Naive B cell (primary cell): ENCODE measurements at places on chromosomes 1 and 21.

GRCh38 chr1:235657747-235658526 lies 8.4 kb upstream of the GNG4 start:
- DNase-seq = no peak

DNA sequence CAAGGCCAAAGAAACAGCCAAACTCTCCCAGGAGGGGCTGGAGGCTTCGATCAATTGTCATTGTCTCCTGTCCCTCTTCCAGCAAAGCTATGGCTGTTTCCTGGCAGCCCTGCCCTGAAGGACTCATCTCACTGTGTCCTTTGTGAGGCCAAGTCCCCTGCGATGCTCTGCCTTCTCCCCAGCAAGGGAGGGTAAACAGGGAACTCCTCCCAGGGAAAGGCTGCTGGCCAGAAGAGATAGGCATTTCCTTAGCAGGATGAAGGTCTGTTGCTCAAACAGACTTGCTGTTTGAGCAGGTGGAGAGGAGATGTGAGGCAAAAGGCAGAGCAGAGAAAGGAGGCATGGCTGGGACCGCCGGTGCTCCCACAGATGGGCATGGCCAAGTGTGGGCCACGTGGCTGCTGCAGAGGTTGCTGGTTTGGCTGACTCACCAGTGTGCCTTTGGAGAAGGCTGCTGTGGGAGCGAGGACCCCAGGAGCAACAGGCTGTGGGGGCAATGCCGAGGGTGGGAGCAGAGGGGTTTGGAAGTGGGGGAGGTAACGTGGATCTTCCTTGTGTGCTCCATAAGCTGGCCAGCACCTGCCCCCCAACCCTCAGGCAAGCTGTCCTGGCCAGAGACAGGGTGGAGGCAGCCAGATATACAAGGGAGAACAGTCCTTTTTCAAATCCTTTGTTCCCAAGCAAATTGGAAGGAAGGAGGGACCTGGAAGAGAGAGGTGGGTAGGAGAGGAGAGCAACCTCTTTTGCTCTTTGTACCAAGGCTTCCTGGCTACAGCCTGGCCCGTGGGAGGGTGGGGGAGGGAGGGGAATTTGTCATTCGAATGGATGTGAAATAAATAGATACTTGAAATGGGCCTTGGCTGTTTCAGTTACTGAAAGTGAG lies 449.8 kb downstream of the SIPA1L2 start:
- no peak for DNase-seq

DNA sequence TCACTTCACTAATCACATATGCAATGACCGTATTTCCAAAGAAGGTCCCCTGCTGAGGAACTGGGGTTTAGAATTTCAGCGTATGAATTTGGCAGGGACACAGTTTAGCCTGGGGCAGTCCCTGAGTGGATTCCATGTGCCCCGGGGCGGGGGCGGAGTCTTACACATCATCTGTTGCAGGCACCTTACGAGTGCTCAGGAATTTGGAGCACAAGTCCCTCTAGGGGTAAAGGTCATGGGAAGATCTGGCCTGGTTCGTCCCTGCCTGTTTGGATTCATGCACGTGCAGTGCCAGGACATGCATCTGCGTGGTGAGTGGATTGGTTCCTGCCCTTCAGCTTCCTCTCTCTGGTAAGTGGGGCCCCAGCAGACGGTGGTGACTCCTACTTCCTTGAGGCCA lies 208.3 kb upstream of the C1orf174 start:
- no peak for DNase-seq

DNA sequence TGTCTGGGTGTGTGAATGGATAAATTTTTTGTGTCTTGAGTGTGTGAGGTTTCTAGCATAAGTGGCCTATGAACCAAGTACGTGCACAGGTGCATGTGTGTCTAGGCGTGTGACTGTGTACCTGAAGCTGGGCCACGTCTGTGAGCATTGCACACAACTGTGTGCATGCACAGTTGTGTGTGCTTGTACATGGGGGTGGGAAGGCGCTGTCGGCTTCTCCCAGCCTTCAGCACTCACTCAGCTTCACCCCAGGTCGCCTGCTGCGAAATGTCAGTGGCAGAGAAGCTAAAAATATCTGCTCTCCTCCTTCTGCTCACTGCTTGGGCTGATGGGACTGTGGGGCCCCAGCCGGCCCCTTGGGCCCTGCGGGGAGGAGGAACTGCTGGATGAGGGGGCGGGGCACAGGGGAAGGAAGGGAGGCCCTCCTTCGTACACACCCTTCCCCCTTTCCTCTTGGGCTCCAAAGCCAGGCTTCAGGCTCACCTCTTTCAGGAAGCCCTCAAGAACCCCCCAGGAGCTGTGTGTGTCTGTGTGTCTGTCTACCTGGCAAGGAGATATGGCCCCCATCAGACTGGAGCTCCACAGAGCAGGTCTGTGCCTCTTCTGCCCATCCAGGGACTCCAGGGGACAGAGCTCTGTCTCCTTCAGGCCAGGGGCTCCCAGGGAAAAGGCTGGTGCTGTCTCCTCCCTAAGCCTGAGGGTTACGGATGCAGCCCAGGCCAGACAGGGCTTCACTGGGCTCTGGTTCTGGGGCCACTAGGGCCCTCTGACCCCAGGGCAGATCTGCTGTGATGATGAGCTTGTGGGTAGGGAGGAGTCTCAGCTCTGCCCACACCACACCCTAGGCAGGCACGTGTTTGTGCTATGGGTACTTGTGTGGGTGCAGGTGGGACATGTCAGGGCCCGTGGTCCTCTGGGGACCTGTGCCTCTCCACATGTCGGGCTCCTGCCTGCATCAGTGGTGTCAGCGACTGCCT lies 35.6 kb upstream of the WASF2 start:
- DNase-seq = peak; percentile 67

- no peak for DNase-seq
Observed at GRCh38 chr1:119472080-119472818, 34.8 kb upstream of the HSD3B1 start.

DNA sequence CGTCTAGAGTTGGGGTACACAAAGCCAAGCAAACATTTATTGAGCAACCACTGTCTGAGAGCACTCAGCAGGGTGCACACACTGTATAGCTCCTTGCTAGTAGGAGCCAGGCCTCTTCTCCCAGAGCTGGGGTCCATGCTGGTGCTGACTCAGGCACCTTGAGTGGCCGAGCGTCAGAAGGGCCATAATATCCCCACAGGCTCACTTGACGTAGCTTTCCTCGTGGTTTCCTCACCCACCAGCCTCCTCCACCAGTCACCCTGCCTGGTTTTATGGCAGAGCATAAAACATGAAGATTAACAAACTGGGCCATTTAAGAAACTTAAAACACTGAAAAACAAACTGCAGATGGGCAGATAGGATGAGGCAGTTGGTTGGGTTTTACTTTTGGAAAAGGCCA lies 361.5 kb downstream of the HHAT start:
- DNase-seq = no peak

DNA sequence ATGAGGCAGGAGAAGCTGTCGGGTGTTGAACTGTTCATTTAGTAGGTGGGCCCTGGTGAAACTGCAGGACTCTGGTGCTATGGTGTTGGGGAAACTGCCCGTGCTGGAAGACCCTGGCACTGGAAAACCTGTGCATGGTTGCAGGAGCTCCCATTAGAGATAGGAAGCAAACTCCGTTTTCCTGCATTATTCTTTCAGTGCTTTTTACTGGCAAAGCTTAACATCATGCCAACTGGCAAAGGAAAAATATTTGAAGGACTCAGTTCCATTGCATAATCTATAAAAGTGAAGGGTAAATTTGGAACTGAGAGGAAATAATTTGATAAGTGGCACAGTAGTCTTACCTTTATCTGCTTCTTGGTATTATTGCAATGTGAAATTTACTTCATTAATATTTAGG lies 31.7 kb upstream of the MPC2 start:
- no peak for DNase-seq

DNA sequence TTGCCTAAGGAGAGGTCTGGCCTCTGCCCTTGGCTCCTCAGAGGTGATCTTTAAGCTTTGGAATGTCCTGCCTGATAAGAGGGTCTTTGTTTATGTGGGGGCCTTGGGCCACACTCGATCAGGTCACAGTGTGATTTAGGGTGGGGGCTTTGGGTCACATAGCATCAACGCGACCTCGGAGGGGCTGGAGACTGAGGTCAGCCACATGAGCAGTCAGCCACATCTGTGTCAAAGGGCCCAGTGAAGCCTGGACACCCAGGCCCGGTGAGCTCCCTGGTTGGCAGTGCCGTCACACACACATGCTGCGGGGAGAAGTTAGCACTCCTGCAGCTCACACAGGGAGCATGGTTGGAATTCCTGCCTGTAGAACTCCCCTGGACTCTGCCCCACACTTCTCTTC lies 345.0 kb downstream of the NPHP4 start:
- no peak for DNase-seq

DNA sequence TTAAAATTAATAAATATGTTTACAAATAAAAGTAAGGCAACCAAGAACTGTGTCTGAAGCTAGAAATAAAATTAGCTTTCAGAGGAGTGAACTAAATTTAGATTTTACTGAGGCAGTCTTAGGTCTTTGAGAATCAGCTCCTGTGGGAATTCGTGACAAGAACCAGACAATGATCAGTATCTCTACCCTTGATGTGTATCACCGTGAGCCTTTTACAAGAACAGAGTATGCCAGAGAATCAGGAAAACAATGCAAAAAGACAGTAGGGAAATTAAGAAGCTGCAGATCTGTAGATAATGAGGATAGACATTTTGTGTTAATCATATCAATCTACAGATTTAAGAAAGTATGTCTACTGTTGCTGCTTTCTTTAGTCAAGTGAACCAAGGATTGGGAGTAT lies 351.0 kb downstream of the COL11A1 start:
- no peak for DNase-seq

- no peak for DNase-seq
Observed at GRCh38 chr1:181482521-181483284, 614 bp upstream of the CACNA1E start.

DNA sequence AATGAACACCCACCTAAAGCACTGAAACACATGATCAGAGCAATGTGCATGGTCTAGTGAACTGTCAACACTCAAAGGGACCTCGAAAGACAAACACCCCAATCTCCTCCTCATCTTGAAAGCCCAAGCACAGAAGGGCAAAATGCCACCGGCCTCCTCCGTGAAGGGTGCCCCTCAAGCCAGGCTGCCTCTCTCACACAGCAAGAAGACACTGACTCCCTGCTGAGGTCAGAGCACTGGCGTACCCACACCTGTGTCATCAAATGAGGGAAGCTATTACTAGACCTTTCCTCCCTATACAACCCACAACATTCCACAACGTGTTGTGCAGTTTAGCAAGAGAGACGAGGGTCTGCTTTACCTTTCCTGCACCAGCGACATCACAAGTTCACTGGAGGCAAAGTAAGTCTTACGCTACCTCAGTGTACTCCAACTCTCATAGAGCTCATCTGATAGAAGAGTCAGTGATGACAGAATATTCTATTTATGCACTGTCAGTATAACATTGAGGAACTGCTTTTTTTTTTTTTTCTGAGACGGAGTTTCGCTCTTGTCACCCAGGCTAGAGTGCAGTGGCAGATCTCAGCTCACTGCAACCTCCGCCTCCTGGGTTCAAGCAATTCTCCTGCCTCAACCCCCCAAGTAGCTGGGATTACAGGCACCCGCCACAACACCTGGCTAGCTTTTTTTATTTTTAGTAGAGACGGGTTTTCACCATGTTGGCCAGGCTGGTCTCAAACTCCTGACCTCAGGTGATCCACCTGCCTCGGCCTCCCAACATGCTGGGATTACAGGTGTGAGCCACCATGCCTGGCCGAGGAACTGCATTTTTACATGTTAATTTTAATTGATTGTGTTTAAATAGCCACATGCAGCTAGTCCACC lies 3.3 kb downstream of the SH3BP5L start:
- DNase-seq = peak; percentile 33

GRCh38 chr1:159008744-159009188 lies 941 bp upstream of the IFI16 start:
- DNase-seq = peak; percentile 26

DNA sequence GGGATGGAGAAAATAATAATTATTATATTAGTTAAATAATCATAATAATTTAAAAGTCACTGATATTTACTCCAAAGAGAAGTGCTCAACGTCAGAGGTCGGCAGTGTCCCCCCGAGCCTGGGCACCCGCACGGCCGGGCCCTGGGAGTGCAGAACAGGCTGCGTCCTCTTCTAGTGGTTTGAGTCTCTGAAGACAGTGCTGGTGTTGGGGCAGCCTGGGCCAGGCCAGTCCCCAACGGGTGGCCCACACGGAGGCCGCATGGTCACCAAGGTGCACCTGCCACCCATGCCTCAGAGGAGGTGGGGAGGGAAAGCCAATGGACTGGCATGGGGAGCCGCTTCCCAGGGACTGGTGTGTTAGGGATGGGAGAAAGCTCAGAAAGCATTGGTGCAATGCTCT lies 27.3 kb downstream of the WNT9A start:
- no peak for DNase-seq

DNA sequence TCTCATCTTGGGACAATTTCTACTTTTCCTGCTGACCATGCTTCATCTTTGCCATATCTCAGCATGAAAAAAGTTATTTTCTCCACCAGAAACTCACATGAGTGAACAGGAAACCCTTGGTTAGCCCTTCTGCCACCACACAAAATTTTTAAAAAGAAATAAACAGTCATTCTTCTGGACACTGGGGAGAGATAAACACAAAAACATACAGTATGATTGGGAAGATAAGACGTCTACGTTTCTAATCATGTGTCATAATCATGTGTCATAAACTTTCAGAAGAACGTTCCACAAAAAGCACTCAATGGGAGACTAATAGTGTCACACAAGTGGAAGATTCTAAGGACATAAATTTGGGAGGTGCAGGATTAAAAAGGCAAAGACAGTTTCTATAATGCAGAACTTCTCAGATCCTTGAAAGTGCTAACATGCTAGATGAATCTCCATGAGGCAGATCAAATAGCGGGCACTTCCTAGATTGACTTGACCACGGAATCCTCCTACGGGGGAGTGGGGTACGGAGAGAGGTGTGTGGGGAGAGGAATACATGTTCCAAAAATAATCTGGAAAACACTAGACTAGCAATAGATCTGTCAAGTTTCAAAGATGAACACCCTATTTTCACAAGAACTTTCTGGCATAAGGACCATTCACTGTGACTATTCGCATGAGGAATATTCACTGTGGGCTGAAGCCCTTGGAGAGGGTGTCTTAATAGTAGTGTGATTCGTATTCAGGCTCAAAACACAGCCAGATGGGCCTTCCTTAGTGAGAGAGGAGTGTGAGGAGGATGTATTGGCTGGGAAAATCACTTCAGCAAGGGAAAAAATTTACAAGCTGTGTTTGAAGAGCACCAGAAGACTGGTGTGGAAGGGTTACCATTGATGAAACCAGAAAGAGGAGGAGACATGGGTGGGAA lies 206.7 kb downstream of the SETD4 start:
- no peak for DNase-seq
